ENCODE measurements at places on chromosomes 16 and 17.

GRCh38 chr16:78022347-78023060 lies at the start of gene CLEC3A:
TSS of gene CLEC3A (plus strand) at chr16:78022548. CDS start at chr16:78022627, 79 bp downstream.
- no peak for DNase-seq

- no peak for DNase-seq
These were observed 29.3 kb upstream of the KDM8 start for GRCh38 chr16:27174007-27174406.

DNA sequence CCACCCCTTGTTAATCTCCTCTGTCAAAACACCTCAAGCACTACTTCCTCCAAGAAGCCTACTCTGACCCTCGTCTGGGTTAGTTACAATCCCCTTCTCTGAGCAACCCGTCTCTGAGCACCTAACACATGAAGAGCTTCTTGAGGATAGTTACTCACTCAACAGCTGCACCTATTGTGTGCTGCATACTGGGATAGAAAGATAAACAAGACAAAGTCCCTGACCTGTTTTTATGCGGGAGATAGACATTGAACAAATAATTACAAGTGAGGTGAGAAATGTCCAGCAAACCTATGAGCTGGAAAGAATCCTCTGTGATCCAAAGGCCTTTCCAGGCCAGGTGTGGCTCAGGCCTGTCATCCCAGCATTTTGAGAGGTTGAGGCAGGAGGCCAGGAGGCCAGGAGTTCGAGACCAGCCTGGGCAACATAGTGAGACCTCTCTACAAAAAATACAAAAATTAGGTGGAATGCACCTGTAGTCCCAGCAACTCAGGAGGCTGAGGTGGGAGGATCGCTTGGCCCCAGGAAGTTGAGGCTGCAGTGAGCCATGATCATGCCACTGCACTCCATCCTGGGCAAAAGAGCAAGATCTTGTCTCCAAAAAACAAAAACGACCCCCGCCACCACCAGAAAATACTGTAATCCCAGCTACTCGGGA lies 5.5 kb upstream of the ZNF771 start:
- DNase-seq: no peak

- DNase-seq: no peak
These were observed 111.4 kb downstream of the ZNF423 start for GRCh38 chr16:49744244-49745220.

GRCh38 chr16:6512512-6512911 lies 820.1 kb upstream of the RBFOX1 start:
- no peak for DNase-seq

DNA sequence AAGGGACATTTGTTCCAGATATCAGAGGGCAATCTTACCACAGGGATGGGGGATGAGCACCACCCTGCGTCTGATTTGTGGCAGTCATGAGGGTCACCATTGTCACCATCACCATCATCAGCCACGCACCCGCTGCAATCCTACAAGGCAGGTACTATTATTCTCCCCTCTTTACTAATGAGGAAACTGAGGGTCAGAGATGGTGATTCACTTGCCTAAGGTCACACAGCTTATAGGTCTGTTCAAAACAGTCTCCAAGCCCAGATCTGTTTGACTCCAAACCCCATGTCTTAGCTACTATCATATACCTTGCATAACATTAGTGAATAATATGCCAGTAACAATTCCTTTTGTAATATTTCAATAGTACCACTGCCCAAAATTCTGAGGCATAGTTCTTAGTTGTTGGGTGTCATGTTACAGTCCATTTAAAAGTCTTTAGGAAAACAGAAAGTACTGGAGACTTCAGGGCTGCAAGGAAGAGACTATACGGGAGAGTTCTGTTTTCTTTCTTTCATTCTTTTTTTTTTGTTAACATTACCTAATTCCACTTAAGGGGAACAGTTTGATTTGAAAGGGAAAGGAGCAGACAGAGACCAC lies 166.4 kb downstream of the C16orf95 start:
- DNase-seq: no peak
